Activated T-cell treated with anti-CD3 and anti-CD28 coated beads for 48 hours (primary cell): ENCODE measurements at places on chromosomes 5 and 9.

DNA sequence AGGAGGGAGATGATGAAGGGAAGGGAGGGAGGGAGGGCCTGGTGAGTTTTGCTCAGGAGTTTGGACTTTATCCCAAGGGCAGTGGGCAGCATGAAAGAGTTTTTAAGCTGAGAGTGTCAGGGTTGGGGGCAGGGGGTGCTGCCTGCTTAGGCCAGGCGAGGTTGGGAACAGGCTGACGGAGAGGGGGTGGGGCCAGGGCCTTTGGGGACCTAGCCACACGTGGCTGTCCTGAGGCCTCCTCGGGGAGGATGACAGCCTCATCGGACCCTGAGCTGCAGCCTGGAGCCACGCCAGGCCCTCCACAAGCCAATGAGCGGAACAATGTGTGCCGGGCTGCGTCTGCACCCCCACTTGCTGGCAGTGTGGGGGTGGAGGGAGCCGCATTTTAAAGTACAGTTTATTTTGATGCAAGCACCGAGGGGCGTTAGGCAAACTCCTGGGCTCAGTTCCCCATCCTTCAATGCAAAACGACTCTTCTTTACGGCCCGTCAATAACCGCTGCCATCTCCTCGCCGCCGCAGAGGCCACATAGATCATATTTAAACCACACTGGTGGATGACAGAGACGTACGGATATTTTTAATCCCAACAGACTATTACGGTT is 5.3 kb upstream of the RXRA start:
- no peak for DNase-seq

- DNase-seq, result no peak
These were observed 6.4 kb upstream of the KIF27 start for GRCh38 chr9:83927591-83927990.

- DNase-seq, result no peak
These were observed 138.4 kb downstream of the GADD45G start for GRCh38 chr9:89743216-89743572.

GRCh38 chr5:178199581-178200434 is 4.5 kb upstream of the HNRNPAB start:
- DNase-seq, result no peak

- no peak for DNase-seq
These were observed 106.5 kb upstream of the IZUMO3 start for GRCh38 chr9:24652181-24652580.
